Mammary microvascular endothelial cell (primary cell): ENCODE measurements at places on chromosomes 12 and 14. TPM values are rescaled to one million over a fixed set of nuclear protein-coding genes. Genes with fewer than 3 reads are reported as not detected.

JDP2 gene
- 6.5 and 13.5 TPM in 2 replicates for total RNA-seq

CCDC60 gene
- not detected in 2 replicates for total RNA-seq

CNTN1 gene
- total RNA-seq = not detected in 2 replicates

VDR gene
- 0.44 and 0.60 TPM in 2 replicates for total RNA-seq

SYNE3 gene
- 15.8 and 21.6 TPM in 2 replicates for total RNA-seq

PTGER2 gene
- total RNA-seq = not detected in 2 replicates

TEX52 gene
- not detected in 2 replicates for total RNA-seq

ALDH6A1 gene
- total RNA-seq = 7.1 and 7.3 TPM in 2 replicates

GPR132 gene
- total RNA-seq = 0.10 and 0.13 TPM in 2 replicates

NPFF gene
- not detected in 2 replicates for total RNA-seq

SINHCAF gene
- total RNA-seq = 76.1 and 132 TPM in 2 replicates

ADCY6 gene
- total RNA-seq = 16.9 and 19.7 TPM in 2 replicates

KCNK10 gene
- total RNA-seq = not detected in 2 replicates

RITA1 gene
- 32.9 and 48.1 TPM in 2 replicates for total RNA-seq

SLC10A1 gene
- total RNA-seq = not detected in 2 replicates

GALNT4 gene
- total RNA-seq = 9.3 and 11.1 TPM in 2 replicates

GZMB gene
- not detected in 2 replicates for total RNA-seq

ASB2 gene
- 0.10 TPM in 1 of 2 replicates, not detected in the other for total RNA-seq

SHMT2 gene
- total RNA-seq = 113 and 130 TPM in 2 replicates

MYO1H gene
- total RNA-seq = not detected in 2 replicates

COL2A1 gene
- not detected in 2 replicates for total RNA-seq

CIDEB gene
- total RNA-seq = 14.5 and 19.0 TPM in 2 replicates

ST8SIA1 gene
- total RNA-seq = 0.25 TPM in 1 of 2 replicates, not detected in the other
